IPS DF 19.7 (cell line): ENCODE measurements at places on chromosomes 1 and 21.

- DNase-seq = no peak
Measured at GRCh38 chr1:21673277-21673780, 4.2 kb upstream of the RAP1GAP start.

DNA sequence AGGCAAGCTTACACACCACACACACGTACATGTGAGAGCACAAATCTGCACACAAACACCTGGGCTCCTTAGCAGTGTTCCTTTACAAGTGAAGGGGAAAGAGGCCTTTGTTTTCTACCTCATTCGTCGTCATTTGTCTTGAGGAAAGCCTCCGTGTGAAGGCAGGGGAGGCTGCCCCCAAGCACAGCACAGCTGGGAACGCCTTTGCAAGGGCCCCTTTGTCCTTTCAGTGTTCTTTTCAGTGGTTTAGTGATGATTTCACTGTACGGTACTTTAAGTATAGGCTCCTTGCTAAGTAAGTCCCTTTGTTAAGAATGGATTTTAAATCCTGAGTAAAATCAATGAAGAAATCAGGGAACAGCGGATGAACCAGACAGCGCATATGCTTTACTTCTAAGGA is 94.1 kb downstream of the PGBD5 start:
- no peak for DNase-seq

GRCh38 chr1:110380672-110381283 is 10.0 kb downstream of the SLC16A4 start:
- DNase-seq = no peak

DNA sequence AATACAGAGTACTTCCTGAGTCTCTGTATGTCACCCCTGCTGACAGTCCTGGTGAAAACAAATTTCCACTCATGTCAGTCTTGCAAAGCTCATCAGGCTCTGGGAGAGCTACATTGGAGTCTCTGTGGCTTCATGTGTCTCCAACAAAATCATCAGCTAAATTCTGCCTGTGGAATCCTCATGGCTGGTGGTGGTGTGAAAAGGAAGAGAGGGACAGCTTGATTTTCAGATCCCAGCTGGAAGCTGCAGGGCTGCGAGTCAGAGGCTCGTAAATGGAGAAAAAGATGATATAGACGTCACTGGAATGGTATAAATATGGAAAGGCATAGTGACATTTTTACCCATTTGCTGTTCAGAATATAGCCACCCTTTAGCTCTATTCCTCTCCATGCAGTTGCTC is 150.2 kb downstream of the ASTN1 start:
- no peak for DNase-seq

DNA sequence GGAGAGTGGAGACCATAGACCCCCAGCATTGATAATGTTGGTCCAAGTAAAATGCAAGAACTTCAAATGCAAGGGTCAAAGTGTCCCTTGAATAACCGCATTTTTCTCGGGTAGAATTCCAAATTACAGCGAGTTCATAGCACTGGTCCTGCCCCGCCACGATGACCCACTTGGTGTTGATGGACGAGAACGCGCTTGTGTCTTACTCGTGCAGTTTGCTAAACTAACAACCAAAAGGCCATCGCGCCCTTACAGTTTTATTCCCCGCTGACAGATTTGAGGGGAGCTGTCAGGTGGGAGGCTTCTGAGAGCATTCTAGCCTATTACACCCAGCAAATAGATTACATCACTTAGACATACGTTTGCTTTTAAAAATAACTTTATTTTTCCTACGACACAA is 17.3 kb upstream of the TSPEAR start:
- DNase-seq = no peak

- DNase-seq = no peak
Measured at GRCh38 chr1:48717082-48717481, 59.6 kb downstream of the BEND5 start.

- no peak for DNase-seq
Measured at GRCh38 chr1:201270616-201271390, 12.5 kb upstream of the PKP1 start.

GRCh38 chr21:44823179-44823660 is 5.4 kb upstream of the SUMO3 start:
- DNase-seq = no peak

- no peak for DNase-seq
Measured at GRCh38 chr1:216325336-216325735, 97.9 kb downstream of the USH2A start.

DNA sequence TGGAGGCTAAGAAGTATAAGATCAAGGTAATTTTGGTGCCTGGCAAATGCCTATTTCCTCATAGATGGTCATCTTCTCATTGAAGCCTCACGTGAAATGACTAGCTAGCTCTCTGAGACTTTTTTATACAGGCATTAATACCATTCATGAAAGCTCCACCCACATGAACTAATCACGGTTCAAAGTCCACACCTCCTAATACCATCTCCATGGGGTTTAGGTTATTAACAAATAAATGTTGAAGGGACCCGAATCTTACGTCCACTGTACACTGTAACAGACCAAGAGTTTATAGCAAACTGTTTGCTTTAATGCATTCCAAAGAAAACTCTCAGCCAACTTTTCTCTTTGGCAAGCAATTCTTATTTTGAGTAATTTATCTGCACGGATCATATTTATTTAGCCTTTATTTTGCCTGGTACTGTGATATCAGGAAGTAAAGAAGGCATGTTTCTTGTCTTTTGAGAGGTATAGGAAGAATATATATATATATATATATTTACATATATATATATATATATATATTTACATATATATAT is 296.1 kb upstream of the LRRC7 start:
- DNase-seq = no peak

DNA sequence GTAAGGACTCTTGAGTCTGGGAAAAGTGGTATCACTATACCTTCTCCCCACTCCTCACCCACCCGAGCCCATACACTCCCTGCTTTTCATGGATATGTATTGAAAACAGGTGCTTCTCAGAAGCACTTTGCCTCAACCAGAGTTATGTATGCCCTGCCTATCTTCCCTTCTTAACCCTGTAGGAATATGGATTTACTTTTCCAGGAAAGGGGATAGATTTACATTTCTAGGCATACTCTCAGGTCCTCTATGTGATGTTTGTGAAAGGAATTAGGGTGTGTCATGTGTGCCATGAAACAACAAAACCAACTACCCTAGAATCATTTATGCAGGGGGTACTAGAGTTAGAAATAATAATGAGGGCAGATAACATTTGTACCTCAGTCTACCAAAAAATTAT is 11.0 kb upstream of the STX12 start:
- DNase-seq = no peak

GRCh38 chr1:151616505-151616849 is 4.6 kb downstream of the SNX27 start:
- no peak for DNase-seq

DNA sequence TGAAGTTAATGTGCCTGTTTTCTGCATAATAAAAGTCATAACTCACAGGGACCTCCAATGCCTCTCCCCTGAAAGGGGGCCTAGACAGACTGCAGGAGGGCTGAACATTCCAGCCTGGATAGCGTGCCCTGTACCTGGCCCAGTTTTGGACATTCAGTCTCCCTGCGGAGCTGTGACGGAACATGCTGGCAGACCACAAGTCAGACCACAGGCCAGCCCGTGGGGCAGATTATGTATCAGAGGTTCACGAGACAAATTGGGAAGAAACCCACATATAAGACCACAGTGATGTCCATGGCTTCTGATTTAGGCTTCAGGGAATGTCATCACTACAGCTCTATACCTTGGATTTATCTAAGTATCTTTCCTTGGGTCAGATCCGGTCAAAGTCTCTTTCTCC is 151.5 kb upstream of the POU3F1 start:
- DNase-seq = no peak

DNA sequence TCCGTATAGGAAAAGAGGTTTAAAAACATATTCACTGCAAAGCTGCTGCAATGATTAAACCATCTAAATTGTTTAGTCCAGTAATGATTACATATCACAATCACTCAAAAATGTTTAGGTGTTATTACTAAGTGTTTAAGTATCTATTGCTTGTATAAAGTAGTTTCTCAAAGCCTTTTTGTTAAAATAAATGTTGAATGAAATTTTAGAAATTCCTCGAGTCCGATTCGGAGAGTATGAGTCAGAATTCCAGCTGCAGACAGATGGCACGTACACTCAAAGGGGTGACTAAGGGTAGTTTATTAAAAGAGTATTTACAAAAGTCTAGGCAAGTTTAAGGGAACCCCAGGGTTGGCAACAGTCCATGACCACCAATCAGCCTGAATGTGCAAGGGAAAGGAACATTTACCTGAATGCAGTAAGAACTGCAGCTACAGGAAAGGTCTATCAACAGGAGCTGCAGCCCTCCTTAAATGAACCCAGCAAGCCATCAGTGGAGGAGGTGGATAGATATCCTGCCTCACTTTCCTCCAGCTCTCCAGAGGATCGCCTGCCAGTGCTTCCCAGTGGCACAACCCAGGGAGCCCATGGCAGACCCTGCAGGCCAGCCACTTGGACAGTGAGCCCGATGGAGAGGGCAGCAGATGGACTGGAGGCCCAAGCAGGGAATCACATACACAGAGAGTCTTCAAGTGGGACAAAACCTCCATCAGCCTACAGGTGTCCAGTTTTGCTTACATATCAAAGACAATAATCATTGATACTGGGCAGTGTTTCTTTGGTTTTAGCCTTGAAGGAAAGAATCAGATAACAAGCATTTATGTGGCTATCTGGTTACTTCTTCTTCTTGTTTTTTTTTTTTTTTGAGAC is 92.1 kb upstream of the SLC44A3 start:
- no peak for DNase-seq

- no peak for DNase-seq
Measured at GRCh38 chr1:15483971-15484370, 8.1 kb downstream of the CELA2B start.

DNA sequence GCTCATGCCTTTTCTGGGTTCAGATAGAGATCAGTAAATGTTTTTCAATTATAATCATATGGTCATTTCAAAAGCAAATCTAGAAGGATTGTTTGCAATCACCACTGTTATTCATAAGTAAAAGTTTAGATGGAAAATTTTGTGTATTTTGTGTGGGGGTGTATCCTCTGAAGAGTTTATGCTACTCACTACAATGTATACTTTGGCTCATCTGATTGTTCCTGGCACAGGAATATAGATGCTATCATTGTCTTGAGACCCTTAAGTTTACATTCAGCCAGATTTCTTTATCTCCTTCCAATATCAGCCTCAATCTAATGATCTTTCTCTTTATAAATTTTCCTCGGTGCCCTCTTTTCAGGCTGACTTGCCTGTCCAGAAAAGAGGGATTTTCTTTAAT is 33.0 kb downstream of the ADAMTS1 start:
- no peak for DNase-seq

- no peak for DNase-seq
Measured at GRCh38 chr1:80659161-80659560, 1141.6 kb upstream of the ADGRL2 start.

GRCh38 chr21:32370998-32371766 is 21.6 kb downstream of the URB1 start:
- DNase-seq = no peak

GRCh38 chr1:110240476-110241210 is 30.5 kb downstream of the KCNC4 start:
- no peak for DNase-seq

GRCh38 chr1:224629965-224630364 is 13.8 kb downstream of the CNIH3 start:
- DNase-seq = no peak

DNA sequence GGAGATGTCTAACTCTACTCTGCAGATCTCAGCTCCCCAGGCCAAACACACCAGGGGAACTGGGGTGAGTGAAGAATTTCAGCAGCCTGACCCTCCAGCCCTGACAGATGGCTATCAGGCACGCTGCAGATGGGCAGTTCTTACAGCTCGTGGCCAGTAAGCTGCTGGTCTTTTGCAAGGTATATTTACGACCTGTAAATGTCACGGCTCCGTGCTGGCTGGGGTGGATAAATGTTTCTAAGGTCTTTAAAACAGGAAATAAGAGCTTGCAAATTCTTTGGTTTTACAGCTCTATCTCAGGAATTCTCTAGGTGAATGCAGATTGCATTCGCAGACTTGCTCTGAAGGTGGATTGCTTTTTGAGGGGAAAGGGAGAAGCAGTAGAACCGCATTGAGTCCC is 10.1 kb downstream of the DOP1B start:
- DNase-seq = no peak

- no peak for DNase-seq
Measured at GRCh38 chr1:161307230-161307768, 2.5 kb downstream of the MPZ start.

DNA sequence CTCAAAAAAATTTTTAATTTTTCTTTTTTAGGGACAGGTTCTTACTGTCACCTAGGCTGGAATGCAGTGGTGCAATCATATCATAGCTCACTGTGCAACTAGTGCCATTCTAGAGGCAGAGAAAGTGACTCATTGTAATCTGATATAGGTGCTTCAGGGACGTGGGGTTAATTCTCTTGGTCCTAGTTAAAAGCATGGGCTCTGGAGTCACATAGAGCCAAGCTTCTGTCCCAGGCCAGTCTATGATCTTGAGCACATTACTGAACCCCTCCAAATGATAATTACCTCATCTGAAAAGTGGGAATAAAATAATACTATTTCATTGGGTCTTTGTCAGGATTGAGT is 1.1 kb upstream of the ADIPOR1 start:
- no peak for DNase-seq

GRCh38 chr1:159040206-159040605 is 30.5 kb downstream of the IFI16 start:
- DNase-seq = no peak

DNA sequence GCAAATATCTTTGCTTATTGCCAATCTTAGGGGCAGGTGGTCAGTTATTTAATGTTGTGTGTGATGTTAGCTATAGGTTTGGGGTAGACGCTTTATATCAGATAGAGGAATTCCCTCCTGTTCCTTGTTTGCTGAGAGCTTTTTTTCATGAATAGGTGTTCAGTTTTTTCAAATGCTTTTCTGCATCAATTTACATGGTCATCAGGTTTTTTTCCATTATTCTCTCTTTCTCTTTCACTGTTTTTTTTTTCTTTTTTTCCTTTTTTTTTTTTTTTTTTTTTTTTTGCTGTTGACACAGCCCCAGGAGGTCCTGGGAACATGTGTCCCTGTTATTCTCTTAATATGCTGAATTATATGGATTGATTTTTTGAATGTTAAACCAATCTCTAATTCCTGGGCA is 3.0 kb upstream of the SLC25A33 start:
- DNase-seq = no peak
